ENCODE measurements at places on chromosomes 6 and 20. TPM values are rescaled to one million over a fixed set of nuclear protein-coding genes. Genes with fewer than 3 reads are reported as not detected.

The HLA-DPB1 gene
- 2.7 TPM for total RNA-seq

- DNase-seq = peak; percentile 56
Observed at GRCh38 chr6:138724015-138724414, 49.6 kb upstream of the CCDC28A start.

DNA sequence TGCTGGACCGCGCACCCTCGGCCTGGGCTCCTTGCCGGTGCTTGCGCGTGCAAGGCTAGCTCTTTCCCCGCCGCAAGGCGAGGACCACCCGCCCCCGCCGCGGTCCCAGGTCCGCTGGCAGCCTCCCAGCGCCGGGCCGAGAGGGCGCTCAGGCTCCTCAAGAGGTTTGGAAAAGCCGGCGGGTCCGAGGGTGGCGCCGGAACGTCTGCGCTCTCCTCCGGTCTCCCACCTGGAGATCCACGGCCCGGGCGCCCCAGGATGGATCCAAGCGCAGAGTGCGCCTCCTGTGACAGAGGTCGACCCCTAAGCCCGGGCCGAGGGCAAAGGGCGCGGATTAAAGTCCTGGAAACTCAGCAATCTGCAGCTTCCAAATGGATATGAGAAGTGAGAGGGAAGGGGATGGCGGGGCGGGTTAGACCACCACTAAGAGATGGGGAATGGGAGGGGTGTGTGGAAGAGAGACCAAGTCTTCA, 575 bp upstream of the MICAL1 start:
- DNase-seq = no peak

- DNase-seq = peak; percentile 31
Observed at GRCh38 chr6:155212106-155212505, 51.7 kb upstream of the CLDN20 start.

GRCh38 chr6:5752391-5752680, 254.4 kb downstream of the NRN1 start:
- DNase-seq = peak; percentile 89

DNA sequence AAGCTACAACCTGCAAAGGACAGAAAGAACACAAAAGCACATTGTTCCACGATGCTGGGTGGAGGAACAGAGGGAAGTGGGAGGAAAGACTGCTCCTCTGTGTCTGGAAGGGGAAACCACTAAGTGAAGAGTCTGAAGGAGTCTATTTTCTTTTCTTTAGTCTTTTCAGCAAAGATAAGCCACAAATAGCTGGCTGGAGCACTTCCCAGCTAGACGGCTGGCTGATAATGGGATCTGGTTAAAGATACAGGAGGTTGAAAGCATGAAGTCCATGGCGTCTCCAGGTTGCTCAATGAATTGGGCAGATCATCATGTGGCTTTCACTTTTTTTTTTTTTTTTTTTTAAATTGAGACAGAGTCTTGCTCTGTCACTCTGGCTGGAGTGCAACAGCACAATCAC, 154.0 kb upstream of the KCNG1 start:
- DNase-seq = peak; percentile 77

- peak; percentile 74 for DNase-seq
Observed at GRCh38 chr6:75130784-75131183, 75.1 kb downstream of the COL12A1 start.

The HAO1 gene
- 0.20 TPM for total RNA-seq

The NEU1 gene
- total RNA-seq = 45.0 TPM

The TOX2 gene
- total RNA-seq = not detected

DNA sequence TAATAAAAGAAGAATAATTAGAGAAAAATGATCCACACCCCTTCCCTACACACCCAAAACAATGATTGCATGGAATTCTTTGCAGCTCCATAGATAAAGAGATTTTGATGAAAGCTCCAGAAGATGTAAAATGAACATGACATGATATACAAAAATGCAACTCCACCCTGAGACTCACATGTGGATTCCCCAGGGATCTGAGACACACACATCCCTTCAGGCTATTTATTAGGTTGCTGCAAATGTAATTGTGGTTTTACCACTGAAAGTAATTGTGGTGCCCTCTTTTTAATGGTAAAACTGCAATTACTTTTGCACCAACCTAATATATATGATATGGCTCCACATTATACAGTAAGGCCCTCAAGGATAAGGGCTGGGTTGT, 40.4 kb upstream of the TBC1D7 start:
- no peak for DNase-seq

The TRIM31 gene
- not detected for total RNA-seq

DNA sequence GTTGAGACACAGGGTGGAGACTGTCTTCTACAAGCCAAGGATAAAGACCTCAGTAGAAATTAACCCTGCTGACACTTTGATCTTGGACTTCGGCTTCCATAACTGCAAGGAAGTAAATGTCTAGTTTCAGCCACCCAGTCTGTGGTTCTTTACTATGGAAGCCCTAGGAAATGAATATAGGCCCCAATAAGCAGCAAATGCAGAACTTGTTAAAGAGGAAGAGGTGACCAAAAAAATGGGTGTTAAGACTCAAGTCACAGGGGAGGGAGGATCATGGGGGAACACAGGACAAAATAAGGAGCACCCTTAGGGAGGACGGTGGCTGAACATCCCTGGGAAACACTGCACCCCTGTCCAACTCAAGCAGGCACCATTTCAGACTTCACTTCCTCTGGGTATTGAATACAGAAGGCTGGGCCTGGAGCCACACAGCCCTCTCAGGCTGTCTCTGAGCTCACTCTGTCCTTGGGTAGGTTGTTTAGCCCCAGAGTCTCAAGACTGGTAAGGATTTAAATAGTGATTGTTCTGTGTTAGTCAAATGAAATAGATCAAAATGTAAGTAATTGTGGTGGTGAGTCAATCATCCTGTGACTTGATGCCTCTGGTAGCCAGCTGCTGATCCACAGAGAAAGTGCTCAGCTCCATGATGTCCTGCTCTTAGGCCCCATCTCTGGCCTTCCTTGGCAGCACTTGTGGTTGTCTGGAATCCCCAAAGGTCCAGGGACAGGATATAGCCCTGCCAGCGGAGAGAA, 30.5 kb upstream of the SIRPD start:
- DNase-seq = no peak

DNA sequence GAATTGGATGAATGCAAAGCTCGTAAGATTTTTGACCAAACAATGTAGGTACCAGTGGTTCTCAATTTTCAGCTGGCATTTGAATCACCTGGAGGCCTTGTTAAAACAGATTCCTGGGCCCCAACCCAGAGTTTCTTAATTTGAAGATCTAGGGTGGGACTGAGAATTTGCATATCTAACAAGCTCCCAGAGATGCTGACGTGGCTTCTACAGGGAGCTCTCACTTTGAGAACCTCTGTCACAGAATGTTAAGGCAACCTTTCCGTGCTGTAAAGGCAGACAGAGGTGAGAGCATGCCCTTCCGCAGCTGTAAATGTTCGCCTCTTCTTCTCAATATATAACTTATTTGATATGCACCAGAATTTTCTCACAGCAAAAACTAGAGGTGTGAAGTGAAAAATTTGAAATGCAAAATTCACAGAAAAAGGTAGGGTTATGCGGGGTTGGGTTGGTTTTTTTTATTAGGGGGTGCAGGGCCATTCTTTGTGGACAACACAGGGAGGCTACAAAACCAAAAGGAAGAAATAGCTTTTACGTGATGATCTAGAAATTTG, 69.4 kb downstream of the BMP2 start:
- no peak for DNase-seq

DNA sequence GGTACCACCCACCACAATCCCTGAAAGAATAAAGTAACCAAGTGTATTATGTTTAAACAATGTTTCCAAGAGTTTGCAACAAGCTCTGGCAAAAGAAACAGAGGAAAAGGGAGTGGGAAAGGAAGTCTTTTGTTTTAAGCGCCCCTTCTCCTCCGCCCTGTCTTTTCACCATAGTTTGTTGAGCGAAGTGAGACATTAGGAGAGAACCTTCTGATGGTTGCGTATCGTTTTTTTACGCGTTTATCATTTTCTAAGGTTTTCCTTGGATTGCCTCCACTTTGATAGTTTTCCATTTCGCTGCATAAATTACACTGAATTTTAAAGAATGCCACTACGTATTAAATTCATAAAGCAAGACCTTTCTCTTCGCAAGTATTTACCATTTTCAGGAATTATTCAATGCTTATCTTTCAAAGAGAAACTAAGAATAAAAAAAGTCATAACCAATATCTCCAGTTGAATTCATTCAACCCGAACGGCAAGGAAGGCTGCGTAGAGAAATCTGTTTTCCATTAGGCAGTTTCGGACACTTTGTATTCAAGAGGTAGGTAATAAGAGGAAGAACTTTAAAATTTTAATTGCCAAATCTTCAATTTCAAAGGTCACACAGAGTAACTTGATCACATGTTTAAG, 920 bp upstream of the EPHA7 start:
- DNase-seq = no peak

GRCh38 chr20:44896583-44896982, 11.1 kb downstream of the YWHAB start:
- DNase-seq = no peak

The SRSF12 gene
- total RNA-seq = 7.0 TPM

The MUCL3 gene
- total RNA-seq = not detected

DNA sequence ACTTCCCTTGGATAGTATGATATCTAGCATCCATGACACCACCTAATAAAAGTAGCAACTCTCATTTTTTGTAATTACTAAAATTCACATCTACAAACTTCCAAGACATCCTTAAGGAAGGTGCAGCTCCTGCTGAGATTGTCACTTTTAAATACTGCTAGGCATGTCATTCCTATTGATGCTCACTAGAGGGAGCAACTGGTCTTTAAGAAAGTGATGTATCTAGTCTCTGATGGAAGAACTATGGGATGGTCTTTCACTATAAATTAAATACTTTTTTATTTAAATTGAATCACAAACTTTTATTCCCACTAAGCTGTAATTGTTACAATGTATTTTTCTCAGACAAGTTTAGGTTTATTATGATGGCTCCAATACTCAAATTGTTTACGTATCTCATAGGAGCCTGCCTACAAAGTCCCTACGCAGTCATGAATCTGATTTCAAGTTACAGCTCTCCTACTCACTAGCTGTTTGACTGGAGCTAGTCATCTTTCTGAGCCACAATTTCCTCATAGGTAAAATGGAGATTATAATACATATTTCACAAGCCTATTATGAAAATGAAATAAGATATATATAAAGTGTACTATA, 8.1 kb upstream of the TSPYL1 start:
- peak; percentile 37 for DNase-seq

- DNase-seq = no peak
Observed at GRCh38 chr6:15259766-15260098, 13.9 kb downstream of the JARID2 start.
